Prostate gland (tissue), 2 donors: ENCODE measurements at places on chromosomes 2 and 18.

- no peak for DNase-seq
- H3K4me3 ChIP-seq: no peak overlapping the region
- H3K27me3 ChIP-seq: peaks cover 6% of the 10 kb centered on the region
- H3K4me1 ChIP-seq: no peaks in the 10 kb centered on the region
These were observed 19.2 kb upstream of the GNAL start for GRCh38 chr18:11669948-11670275.

DNA sequence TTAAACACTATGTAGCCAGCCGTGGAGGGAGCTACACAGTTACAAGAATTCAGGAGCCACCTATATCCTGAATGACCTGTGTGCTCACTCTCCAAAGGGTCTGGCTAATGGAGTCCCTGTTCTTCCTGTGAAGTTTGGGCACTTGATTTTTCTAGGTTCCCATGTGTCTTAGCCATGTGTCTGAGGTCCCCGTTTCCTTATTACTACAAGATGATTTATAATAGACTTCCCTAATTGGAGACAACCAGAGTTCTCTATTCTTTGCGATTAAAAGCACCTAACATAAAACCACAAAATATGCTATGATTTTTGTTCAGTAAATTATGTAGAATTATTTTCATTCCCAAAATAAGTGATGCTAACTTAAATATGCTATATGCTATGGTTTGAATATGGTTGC, 83.4 kb downstream of the PDK1 start:
- H3K27me3 ChIP-seq: no peaks in the 10 kb centered on the region
- no peak overlapping the region for H3K4me3 ChIP-seq
- no peak for DNase-seq
- H3K4me1 ChIP-seq: no peaks in the 10 kb centered on the region
- H3K36me3 ChIP-seq: no peaks in the 10 kb centered on the region

DNA sequence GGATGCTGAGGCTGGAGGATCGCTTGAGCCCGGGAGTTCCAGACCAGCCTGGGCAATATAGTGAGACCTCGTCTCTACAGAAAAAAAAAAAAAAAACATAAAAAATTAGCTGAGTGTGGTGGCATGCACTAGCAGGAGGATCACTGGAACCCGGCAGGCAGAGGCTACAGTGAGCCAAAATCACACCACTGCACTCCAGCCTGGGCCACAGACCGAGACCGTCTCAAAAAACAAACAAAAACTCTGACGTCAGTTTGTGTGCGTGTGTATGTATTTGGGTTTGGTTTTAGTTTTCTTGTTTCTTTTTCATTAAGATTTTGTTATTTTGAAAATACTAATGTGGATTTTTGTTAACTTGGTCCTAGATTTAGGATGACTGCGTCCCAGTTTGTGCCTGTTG, 19.0 kb downstream of the CEP68 start:
- H3K27me3 ChIP-seq: no peaks in the 10 kb centered on the region
- peak overlapping the region; percentile 25 for H3K27ac ChIP-seq
- H3K36me3 ChIP-seq: no peaks in the 10 kb centered on the region

DNA sequence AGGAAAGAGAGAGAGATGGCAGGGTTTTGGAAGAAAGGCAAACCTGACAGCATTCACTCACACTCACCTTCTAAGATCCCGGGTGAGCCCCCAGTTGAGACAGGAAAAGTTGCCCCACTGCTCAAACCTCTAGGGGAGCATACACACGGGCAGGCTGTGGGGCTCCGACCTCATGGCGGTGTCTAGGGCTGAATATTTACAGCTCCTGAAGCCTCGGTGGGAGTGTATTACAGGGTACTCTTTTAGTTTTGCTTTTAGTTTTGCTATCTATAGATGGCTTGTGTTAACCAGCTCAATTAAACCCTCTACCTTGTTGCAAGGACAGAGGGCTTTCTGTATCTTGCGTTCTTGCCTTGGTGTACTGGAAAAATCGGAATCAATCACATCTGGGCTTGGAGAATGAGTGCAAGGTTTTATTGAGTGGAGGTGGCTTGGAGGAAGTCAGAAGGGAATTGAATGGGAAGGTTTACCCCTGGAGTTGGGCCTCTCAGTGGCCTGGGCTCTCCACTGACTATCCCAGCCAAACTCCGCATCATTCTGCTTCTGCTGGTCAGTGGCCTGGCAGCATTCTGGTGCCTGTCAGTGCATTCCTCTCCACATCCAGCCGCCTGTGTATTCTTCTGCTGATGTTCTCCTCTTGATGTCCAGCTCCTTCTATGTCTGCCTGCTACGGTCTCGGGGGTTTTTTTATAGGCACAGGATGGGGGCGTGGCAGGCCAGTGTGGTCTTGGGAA, 10.1 kb upstream of the IFIH1 start:
- H3K36me3 ChIP-seq: no peaks in the 10 kb centered on the region
- H3K27ac ChIP-seq: no peak overlapping the region
- no peaks in the 10 kb centered on the region for H3K4me1 ChIP-seq
- H3K4me3 ChIP-seq: no peak overlapping the region

GRCh38 chr18:28003451-28003850, 173.5 kb downstream of the CDH2 start:
- H3K4me1 ChIP-seq: no peaks in the 10 kb centered on the region
- no peak overlapping the region for H3K4me3 ChIP-seq

- no peak overlapping the region for H3K27ac ChIP-seq
- H3K36me3 ChIP-seq: no peaks in the 10 kb centered on the region
- H3K4me1 ChIP-seq: no peaks in the 10 kb centered on the region
- H3K4me3 ChIP-seq: no peak overlapping the region
- no peak for DNase-seq
These were observed 13.1 kb upstream of the GPR17 start for GRCh38 chr2:127632592-127633489.

- DNase-seq: no peak
- H3K36me3 ChIP-seq: no peaks in the 10 kb centered on the region
- no peaks in the 10 kb centered on the region for H3K27me3 ChIP-seq
- no peaks in the 10 kb centered on the region for H3K4me1 ChIP-seq
These were observed 207.3 kb downstream of the SH3RF3 start for GRCh38 chr2:109336296-109336695.

DNA sequence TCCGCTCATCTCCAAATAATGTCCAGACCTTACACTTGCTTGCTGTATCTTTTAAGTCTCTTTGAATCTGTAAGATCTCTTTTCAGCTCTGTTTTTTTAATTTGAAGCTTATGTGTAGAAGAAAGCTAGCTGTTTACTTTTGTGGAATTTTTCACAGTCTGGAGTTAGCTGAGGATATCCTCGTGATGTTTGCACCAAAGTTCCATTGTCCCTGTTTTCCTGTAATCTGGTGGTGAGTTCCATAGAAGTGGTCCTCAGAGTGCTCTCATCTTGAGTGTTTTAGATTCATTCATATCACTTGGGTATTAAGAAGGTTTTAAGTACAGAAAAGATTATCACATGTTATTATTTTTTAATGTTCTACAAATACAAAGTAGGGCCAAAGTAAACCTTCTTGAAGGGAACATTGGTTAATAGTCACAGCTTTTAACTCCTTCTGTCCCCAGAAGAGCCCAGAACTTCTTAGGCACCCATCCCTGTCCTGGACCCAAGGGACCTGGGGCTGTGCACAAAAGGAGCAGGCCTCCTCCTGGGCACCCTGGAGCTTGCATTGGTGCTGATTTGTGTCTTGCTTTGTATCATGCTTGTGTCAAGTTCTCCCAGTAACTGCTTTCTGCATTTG, 15.0 kb downstream of the MLPH start:
- no peaks in the 10 kb centered on the region for H3K27me3 ChIP-seq
- no peaks in the 10 kb centered on the region for H3K36me3 ChIP-seq
- H3K4me3 ChIP-seq: no peak overlapping the region
- DNase-seq: no peak
- H3K27ac ChIP-seq: peak overlapping the region; percentile 90

GRCh38 chr2:47046271-47046670, 108.8 kb downstream of the STPG4 start:
- H3K27me3 ChIP-seq: no peaks in the 10 kb centered on the region
- no peak for DNase-seq
- H3K36me3 ChIP-seq: no peaks in the 10 kb centered on the region
- peaks cover 12% of the 10 kb centered on the region for H3K4me1 ChIP-seq
- no peak overlapping the region for H3K4me3 ChIP-seq

- H3K4me1 ChIP-seq: no peaks in the 10 kb centered on the region
- DNase-seq: no peak
- H3K27ac ChIP-seq: no peak overlapping the region
- H3K4me3 ChIP-seq: no peak overlapping the region
- no peaks in the 10 kb centered on the region for H3K36me3 ChIP-seq
- no peaks in the 10 kb centered on the region for H3K27me3 ChIP-seq
These were observed 106.5 kb upstream of the CHRNA1 start for GRCh38 chr2:174870787-174871186.

- no peak overlapping the region for H3K27ac ChIP-seq
- no peak for DNase-seq
- no peak overlapping the region for H3K4me3 ChIP-seq
- no peaks in the 10 kb centered on the region for H3K36me3 ChIP-seq
These were observed 33.1 kb downstream of the CHN1 start for GRCh38 chr2:174971868-174972781.

DNA sequence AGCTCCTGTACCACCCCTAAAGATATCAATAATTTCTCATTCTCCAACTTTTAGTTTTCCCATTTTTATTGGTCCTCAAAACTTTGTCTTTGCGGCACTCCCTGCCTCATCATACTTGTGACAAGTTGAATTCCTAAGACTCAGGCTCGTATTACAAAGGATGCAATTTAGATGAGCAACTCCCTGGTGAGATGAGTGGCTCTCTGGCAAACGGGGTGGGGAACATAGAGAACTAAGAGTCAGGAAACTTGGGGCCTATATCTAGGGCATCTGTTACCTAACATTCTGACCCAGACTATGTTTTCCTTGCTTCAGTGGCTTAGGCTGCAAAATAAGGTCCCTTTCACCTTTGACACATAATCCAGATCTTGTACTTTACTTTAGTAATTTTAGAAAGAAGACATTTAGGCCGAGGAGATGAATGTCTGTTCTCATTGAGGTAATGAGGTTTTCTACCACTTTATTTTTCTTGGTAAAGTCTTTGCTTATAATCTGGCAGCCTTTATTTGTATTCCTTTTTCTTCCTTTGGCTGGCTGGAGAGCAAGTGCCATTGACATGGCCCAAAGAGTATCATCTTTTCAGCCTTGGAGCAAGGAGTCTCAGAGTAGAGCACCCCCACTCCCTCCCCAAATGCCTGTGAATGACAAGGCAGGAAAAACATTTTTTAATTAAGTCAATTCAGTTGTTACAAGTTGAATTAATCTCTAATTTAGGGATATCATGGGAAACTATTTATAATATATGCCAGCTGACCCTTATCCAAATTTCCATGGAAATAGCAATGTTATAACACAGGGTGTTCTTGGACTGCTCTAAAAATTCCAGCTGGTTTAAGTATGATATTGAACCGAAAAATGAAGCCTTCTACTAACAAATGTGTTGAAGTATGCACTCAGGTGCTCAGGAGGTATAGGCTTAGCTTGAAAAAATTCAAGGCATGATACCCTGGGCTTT, 15.2 kb downstream of the TSPYL6 start:
- H3K36me3 ChIP-seq: no peaks in the 10 kb centered on the region
- H3K27me3 ChIP-seq: no peaks in the 10 kb centered on the region
- no peak overlapping the region for H3K4me3 ChIP-seq
- H3K27ac ChIP-seq: no peak overlapping the region
- DNase-seq: no peak

- no peak overlapping the region for H3K27ac ChIP-seq
- no peaks in the 10 kb centered on the region for H3K27me3 ChIP-seq
- no peak for DNase-seq
- H3K36me3 ChIP-seq: no peaks in the 10 kb centered on the region
- no peaks in the 10 kb centered on the region for H3K4me1 ChIP-seq
These were observed 463.7 kb upstream of the FSIP2 start for GRCh38 chr2:185274718-185275484.

- no peak overlapping the region for H3K27ac ChIP-seq
- no peaks in the 10 kb centered on the region for H3K27me3 ChIP-seq
- no peaks in the 10 kb centered on the region for H3K36me3 ChIP-seq
- H3K4me1 ChIP-seq: no peaks in the 10 kb centered on the region
- DNase-seq: peak; percentile 46
These were observed 208.0 kb downstream of the TFCP2L1 start for GRCh38 chr2:121076885-121077549.

- no peak for DNase-seq
- no peaks in the 10 kb centered on the region for H3K4me1 ChIP-seq
These were observed 87.2 kb downstream of the KCTD18 start for GRCh38 chr2:200422532-200423261.

GRCh38 chr18:57953883-57954282, 90.1 kb upstream of the NEDD4L start:
- no peaks in the 10 kb centered on the region for H3K27me3 ChIP-seq
- no peak overlapping the region for H3K4me3 ChIP-seq
- no peak overlapping the region for H3K27ac ChIP-seq

DNA sequence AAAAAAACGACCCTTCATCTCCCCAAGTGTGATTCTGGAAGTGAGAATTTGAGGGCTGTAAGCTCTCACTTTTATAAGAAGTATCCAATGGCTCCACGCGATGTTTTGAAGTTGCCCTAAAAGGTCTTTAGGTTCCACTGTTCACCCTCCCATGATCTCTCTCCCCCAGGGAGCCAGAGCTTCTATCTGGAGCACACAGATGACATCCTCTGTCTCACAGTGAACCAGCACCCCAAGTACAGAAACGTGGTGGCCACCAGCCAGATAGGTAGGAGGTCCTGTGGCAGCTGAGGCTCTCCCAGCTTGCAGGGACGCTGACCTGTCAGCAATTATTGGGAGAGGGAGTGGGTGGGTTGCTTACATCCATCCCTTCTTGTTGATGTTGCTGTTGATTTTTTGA, 97.8 kb downstream of the RTN4 start:
- no peak overlapping the region for H3K4me3 ChIP-seq
- H3K36me3 ChIP-seq: no peaks in the 10 kb centered on the region
- no peak for DNase-seq
- peak overlapping the region; percentile 68 for H3K27ac ChIP-seq
- no peaks in the 10 kb centered on the region for H3K27me3 ChIP-seq
- peaks cover 11% of the 10 kb centered on the region for H3K4me1 ChIP-seq

DNA sequence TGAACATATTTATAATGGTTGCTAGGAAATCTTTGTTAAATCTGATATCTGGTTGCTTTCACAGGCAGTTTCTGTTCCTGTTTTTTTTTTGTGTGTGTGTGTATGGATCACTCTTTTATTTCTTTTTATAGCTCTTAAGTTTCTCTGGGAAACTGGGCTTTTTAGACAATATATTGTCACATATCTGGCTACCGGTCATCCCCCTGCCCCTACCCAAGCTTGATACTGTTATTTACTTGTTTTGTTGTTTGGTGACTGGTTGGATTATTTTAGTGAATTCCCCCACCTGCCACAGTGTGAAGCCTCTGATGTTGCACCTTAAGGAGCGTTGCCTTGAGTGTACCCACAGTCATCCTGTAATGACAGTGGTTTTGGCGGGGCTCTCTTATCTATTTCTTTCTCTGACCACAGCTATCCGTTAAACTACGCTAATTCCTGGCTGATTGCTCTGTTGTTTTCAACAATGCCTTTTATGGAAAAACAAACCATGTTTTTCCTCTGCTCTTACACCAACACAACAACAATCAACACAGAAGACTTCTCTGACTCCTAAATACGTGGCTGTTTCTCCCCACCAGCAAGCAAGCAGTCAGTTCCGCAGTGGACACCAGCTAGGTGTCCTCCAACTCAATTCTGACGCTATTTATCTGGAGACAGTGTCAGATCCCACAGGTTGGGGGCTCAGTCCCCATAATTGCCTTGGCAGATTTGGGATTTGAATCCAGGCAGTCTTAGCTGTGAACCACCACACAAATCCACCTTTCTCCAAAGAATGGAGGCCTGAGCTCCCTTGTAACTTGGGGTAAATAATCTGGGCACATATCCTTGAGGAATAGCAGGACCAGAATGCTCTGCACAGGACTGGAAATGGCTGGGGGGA, 10.9 kb downstream of the GNLY start:
- H3K4me1 ChIP-seq: no peaks in the 10 kb centered on the region
- H3K36me3 ChIP-seq: no peaks in the 10 kb centered on the region
- peak overlapping the region; percentile 16 for H3K27ac ChIP-seq
- DNase-seq: no peak
